AG09319 (cell line): ENCODE measurements at places on chromosomes 4 and X.

DNA sequence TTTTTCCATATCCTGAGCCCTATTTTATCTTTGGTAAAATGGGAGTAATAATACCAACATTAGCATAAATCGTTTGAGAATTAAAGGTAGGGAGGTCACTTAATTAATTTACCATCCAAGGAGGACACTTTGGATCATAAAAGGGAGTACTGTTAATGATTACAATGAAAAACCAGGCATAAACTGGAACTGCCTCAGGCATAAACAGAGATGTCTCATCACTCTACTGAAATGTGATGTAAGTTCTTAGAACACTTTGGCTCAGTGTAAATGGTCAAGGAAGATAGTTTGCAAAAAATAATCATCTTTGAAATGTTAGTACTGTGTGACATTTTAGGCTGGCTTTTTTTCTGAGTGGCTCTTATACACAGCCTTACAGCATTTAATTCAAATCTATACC is 268.7 kb downstream of the SLC39A8 start:
- no peak for DNase-seq

DNA sequence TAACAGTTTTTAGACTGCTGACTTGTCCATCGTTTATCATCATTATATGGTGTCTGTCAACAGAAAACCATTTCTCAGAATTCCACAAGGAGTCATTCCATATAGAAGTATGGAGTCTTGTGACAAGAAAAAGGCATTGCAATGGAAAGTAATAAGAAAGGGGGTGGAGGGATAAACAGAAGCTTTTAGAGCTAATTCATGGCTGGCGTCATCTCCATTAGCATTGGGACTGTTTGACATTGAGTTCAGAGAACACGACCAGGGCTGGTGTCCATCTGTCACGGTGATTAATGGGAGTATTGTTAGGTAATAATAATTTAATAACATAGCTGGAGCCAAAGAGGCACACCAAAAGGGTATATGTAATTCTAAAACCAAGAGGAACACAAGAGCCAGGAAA is 101.9 kb upstream of the SFRP2 start:
- no peak for DNase-seq

DNA sequence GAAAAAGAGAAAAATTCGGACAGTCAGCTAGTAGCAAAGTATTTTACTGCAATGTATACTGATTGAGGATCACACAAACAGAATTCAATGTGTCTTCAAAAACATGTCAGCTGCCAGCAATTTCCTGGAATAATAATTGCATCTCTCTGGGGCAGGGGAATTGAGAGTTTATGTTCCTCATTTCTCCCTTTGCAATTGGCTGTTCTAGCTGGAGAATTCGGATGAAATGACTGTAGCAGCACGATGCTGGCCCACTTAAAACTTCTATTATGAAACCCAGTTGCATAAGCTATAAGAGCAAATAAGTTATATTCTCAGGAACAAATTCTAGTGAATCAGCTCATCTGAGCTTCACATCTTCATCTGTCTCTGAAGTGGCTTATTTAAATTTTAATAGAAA is 99.9 kb upstream of the CPEB2 start:
- no peak for DNase-seq

DNA sequence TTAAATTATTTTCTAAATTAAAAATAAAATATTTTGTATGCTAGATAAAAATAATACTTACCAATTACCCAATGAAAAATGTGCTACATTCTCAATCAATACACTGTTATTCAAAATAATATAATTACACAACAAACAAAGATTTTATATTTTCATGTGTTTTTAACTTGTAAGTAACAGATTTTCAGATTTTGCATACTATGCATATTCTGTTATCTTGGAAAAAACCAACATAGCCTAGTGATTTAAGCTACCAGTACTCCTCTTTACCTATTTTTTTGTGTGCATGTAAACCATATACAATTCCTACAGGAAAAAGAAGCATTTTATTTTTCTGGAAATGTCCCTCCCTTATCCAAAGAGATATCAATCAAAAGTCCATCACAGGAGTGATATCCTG is 10.0 kb upstream of the GNRHR start:
- no peak for DNase-seq
